Naive thymus-derived CD8-positive, alpha-beta T cell (primary cell): ENCODE measurements at places on chromosomes 7 and 10. TPM values are rescaled to one million over a fixed set of nuclear protein-coding genes. Genes with fewer than 3 reads are reported as not detected.

The TLX1 gene
- not detected for total RNA-seq

The ITGB8 gene
- not detected for total RNA-seq

GRCh38 chr7:24419511-24419910, 135.5 kb downstream of the NPY start:
- H3K27me3 ChIP-seq, result no peaks in the 10 kb centered on the region
- H3K4me3 ChIP-seq, result no peak overlapping the region
- no peaks in the 10 kb centered on the region for H3K36me3 ChIP-seq
- DNase-seq, result no peak
- no peaks in the 10 kb centered on the region for H3K4me1 ChIP-seq
- H3K27ac ChIP-seq, result no peak overlapping the region

DNA sequence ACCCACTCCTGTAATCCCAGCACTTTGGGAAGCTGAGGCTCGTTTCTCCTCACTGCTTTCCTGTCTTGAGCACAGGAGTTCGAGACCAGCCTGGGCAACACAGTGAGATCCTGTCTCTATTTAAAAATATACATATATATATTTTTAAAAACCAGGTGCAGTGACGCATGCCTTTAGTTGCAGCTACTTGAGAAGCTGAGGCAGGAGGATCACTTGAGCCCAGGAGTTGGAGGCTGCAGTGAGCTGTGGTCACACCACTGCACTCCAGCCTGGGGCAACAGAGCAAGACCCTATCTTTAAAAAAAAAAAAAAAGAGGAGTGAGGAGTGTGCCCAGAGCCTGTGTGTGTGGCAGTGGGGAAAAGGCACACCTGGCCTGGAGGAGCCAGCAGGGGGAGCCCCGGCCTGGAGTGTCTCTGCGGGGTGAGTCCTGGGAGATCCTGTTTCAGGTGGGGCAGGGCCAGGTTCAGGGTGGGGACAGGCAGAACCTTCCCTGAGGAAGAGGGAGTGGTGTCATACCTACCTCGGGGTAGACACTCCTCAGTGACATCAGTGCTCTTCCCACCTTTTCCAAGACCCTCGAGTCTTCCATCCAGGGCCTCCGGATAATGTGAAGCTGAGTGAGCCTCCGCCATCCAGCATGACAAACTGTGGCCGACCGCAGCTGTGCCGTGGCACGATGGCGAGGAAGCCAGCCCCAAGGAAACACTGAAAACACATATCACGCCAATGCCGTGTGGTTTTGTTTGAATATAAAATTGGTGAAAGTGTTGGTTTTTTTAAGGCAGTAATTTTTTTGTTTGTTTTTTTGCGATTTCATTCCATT, 9.0 kb upstream of the ARPC1B start:
- no peak overlapping the region for H3K4me3 ChIP-seq
- H3K36me3 ChIP-seq, result no peaks in the 10 kb centered on the region
- no peak overlapping the region for H3K27ac ChIP-seq
- no peaks in the 10 kb centered on the region for H3K27me3 ChIP-seq
- H3K4me1 ChIP-seq, result no peaks in the 10 kb centered on the region

DNA sequence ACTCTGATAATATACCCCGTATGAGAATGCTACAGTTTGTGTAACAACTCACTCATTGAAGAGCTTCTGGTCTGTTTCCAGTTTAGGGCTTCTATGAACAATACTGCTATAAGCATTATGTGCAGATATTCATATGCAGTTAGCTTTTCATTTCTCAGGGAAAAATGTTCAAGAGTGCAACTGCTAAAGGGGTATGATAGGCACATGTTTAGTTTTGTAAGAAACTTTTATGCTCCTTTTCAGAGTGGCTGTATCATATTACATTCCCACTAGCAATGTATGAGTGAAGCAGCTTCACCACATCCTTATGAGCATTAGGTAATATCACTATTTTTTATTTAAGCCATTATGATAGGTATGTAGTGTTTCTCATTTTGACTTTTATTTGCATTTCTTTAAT, 182.6 kb upstream of the CXCL12 start:
- H3K27ac ChIP-seq, result no peak overlapping the region
- no peak overlapping the region for H3K4me3 ChIP-seq
- H3K4me1 ChIP-seq, result no peaks in the 10 kb centered on the region
- peaks cover 1% of the 10 kb centered on the region for H3K27me3 ChIP-seq
- no peak for DNase-seq
- H3K36me3 ChIP-seq, result no peaks in the 10 kb centered on the region

DNA sequence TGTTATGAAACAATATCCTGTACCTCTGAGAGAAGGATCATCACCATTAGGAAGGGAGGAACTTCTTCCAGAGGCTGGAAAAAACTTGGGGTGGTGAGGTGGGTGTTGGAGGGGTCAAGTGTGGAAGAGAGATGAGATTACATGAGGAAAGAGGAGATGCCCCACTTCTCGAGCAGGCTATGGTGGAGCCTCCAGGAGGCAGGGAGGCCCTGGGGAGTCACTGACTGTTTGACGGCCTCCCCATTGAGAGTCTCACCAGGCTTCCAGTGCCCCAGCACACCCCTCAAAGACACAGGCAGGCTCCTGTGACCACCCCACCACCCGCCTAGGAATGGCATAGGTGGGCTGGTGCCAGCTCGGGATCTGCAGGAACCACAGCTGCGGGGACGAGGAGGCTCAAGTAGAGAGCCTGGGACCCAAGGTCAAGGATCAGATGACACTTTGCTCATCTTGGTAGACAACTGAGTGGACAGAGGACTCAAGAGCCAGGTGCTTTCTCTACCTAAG, 185.3 kb upstream of the GDF10 start:
- no peaks in the 10 kb centered on the region for H3K36me3 ChIP-seq
- H3K27ac ChIP-seq, result no peak overlapping the region
- peaks cover 8% of the 10 kb centered on the region for H3K4me1 ChIP-seq

DNA sequence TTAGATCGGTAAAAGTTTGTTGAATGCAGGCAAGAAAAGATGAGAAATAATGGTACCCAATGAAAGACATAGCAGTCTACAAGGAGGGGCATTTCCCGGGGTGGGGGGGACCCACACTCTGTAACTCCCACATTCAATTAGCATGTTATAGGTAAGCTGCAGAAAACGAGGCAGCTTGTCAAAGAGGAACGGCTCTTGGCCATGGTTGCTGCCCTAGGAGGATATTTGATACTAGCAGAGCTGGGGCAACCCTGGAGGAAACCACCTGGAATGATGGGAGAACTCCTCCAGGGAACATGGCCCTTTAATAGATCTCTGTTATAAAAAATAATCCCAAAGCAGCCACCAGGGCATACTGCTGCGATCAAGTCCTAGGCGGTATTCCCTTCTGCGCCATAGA, 98.5 kb downstream of the EGFR start:
- no peak overlapping the region for H3K27ac ChIP-seq
- DNase-seq, result no peak
- H3K4me3 ChIP-seq, result no peak overlapping the region
- no peaks in the 10 kb centered on the region for H3K36me3 ChIP-seq
- H3K4me1 ChIP-seq, result no peaks in the 10 kb centered on the region
- peaks cover 4% of the 10 kb centered on the region for H3K27me3 ChIP-seq

DNA sequence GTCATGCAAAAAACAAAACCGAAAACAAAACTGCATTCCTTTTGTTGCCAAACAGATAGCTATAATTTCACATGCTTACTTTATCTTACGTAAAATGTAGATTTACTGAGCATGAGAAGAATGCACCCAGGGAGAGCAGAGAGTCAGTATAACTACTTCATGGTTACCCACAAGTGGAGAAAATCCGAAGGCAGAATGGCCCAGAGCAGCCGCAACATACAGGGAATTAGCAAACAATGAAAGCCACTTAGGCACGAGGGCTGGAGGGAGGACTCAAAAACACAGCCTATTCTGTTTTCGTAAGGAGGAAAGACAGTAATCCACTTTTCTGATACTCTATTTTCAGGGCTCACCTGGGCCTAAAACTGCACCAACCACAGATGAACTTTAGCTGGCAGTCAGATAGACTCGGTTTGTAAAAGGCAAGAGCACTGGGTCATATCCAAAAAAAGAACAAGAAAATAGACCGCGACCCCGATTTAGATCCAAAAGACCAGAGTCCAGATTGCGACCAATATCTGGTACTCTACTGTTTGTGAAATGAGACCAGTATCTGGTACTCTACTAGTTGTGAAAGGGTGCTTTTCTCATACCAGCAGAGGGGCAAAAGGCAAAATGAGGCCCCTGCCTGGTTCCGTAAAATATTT, 1.3 kb downstream of the ITPRIP start:
- H3K36me3 ChIP-seq, result no peaks in the 10 kb centered on the region
- H3K4me3 ChIP-seq, result peak overlapping the region; percentile 99
- peaks cover 65% of the 10 kb centered on the region for H3K4me1 ChIP-seq
- DNase-seq, result no peak

- H3K27me3 ChIP-seq, result peaks cover 7% of the 10 kb centered on the region
- no peaks in the 10 kb centered on the region for H3K36me3 ChIP-seq
- H3K4me1 ChIP-seq, result no peaks in the 10 kb centered on the region
- H3K4me3 ChIP-seq, result no peak overlapping the region
These were observed 186.2 kb downstream of the RAMP3 start for GRCh38 chr7:45343746-45344145.

- DNase-seq, result no peak
- no peak overlapping the region for H3K27ac ChIP-seq
These were observed 115.2 kb downstream of the TES start for GRCh38 chr7:116325517-116325916.

DNA sequence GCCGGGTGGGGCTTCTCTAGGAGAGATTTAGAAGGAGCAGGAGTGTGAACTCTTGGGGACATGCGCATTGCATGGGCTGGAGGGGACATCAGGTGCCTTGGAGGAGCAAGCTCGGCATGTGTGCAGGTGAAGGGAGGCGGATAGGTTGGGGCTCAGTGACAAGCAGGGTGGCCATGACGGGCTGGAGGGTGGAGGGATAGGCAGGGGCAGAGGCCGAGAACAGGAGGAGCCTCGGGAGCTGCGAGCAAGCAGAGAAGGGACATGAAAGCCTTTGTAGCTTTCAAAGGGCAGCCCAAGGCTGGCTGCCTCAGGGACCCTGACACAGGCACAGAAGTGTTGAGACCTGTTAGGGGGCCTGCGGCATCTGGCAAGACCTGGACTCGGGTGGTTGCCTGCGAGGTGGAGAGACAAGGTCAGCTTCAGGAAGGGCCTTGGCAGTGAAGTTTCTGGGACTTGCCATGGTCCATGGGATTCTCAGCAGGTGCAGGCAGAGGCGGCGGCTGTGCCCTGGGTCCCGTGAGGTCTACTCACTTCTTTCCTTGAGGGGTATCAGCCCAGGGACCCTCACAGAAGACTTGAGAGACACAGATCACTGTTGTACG, 664.8 kb downstream of the SDK1 start:
- no peaks in the 10 kb centered on the region for H3K27me3 ChIP-seq
- no peak overlapping the region for H3K4me3 ChIP-seq
- H3K27ac ChIP-seq, result no peak overlapping the region
- no peak for DNase-seq

The PIK3CG gene
- 32.9 TPM for total RNA-seq
